ENCODE measurements at places on chromosomes 7 and 10.

- no peak for DNase-seq
These were observed 82.4 kb upstream of the NME8 start for GRCh38 chr7:37765872-37766525.

DNA sequence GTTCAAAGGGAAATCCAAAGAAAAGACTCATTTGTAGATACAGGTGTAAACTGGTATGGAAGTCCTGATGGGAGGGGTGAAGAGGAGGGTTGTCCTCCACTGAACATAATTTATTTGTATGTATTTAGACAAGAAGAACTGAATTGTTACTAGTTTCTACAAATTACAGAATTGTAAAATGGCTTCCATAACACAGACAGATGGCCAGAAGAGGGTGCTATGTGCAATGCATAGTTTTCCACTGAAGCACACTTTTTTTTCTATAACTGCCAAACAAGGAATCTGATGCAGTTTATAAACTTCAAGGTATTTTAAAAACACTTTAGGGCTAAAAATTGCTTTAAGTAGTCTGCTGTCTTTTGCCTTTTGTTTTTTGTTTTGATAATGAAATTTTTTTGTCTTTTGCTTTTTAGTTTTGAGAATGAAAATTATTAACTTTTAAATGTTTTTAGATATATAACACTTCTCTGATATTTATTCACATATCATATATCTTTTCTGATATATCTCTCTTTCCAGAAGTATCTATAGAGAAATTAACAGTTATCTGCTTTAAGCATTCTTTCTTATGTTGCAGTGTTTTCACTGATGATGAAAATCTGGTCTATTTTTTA, 58.5 kb downstream of the PHYHIPL start:
- peak; percentile 28 for DNase-seq

DNA sequence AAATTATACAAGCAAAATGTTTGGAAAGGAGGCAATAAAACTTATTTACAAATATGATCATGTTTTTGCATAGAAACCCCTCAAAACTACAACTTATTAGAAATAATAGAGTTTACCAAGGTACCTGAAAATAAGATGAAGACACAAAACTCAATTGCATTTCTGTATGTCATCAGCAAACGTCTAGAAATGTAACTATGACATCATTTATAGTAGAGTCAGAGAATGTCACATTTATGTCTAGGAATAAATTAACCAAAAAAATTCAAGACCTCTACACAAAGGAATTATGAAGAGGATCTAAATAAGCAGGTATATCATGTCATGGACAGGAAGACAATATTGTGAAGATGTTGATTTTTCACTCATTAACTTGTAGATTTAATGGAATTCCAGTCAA, 81.1 kb downstream of the PALS2 start:
- DNase-seq, result no peak

DNA sequence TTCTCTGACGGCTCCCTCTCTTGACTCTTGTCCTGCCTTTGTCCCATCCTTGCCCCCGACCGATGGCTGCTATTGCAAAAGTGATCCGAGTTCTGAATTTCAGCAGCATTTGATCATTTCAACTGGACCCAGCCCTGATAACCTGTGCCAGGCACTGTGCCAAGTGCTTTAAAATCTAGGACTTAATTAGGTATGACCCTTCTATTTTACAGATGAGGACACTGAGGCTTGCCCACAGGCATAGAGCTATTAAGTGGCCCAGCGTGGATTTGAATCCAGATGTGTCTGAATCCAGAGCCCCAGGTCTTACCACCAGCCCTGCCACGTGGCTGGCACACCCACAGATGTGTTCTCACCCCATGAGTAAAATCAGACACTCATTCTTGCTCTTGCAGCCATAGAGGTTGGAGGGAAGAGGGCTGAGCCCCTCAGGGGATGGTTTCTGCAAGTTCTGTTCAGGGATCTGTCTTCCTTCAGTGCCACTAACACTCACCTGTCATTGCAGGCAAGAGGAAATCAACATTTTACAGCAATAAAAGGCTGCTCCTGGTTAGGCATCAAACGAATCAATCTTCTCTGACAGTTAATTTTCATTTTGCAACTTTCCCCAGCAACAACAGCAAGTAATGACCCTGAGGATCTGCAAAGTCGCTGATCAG, 101.2 kb downstream of the GRID1 start:
- DNase-seq, result no peak

- DNase-seq, result peak; percentile 84
These were observed 18.4 kb downstream of the TSPAN14 start for GRCh38 chr10:80472234-80473095.

GRCh38 chr10:100413173-100413572, 49.6 kb upstream of the WNT8B start:
- DNase-seq, result no peak

- DNase-seq, result no peak
These were observed 144.2 kb downstream of the PRPF18 start for GRCh38 chr10:13730956-13731355.

GRCh38 chr7:37031571-37032257, 307.4 kb upstream of the AOAH start:
- DNase-seq, result peak; percentile 98

All from fibroblast of villous mesenchyme (primary cell).